ENCODE measurements at places on chromosomes 3 and 15.

- no peak for DNase-seq
Measured at GRCh38 chr3:178802993-178803693, 266.9 kb downstream of the KCNMB2 start.

DNA sequence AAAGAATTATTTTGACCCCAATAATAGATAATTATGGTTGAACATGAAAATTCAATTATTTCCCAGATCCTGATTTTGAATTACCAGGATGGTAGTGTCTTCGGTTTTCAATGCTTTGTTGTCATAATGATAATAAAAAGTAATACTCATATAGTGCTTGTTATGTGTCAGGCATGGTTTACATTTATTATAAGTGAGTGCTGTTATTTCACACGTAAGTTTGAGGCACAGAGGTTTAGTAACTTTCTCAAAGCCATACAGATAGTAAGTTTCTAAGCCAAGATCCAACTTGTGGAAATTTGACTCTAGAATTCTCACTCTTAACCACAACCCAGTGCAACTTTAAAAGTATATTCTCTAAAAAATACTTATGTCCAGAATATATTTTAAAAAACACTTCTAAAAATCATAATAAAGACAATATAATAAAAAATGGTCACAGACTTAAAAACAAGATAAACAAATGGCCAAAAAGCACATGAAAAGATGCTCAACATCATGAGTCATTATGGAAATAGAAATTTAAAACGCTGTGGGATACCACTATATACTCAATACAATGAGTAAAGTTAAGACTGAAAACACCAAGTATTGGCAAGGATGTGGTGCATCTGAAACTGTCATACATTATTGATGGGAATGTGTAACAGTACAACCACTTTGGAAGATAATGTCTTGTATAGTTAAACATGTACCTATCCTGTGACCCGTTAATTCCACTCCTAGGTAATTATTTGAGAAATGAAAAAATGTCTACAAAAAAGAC lies 45.2 kb downstream of the SPRED1 start:
- no peak for DNase-seq

GRCh38 chr3:112817797-112818196 lies 28.9 kb downstream of the CD200R1L start:
- DNase-seq = no peak

- DNase-seq = no peak
Measured at GRCh38 chr3:32782407-32782806, 35.4 kb upstream of the TRIM71 start.

DNA sequence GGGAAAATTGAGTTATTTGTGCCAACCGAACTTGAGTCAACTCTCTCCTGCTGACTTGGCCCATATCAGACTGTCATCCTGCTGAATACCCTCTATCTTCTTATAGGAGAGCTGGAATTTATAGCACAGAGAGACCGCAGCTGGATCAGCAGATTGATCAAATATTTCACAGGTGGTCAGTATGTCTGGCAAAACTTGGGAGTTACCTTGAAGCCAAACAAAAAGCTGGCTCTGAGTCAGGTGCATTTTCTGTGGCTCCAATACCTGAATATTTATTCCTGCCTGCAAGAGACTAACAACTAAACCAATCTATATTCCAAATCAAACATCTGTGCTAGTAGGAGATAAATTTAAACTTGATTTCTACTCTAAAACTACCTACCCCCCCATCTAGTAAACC lies 752.1 kb upstream of the ALCAM start:
- no peak for DNase-seq

- no peak for DNase-seq
Measured at GRCh38 chr3:120200493-120201235, 84.4 kb downstream of the GPR156 start.

GRCh38 chr15:38128921-38129320 lies 123.7 kb upstream of the SPRED1 start:
- no peak for DNase-seq

DNA sequence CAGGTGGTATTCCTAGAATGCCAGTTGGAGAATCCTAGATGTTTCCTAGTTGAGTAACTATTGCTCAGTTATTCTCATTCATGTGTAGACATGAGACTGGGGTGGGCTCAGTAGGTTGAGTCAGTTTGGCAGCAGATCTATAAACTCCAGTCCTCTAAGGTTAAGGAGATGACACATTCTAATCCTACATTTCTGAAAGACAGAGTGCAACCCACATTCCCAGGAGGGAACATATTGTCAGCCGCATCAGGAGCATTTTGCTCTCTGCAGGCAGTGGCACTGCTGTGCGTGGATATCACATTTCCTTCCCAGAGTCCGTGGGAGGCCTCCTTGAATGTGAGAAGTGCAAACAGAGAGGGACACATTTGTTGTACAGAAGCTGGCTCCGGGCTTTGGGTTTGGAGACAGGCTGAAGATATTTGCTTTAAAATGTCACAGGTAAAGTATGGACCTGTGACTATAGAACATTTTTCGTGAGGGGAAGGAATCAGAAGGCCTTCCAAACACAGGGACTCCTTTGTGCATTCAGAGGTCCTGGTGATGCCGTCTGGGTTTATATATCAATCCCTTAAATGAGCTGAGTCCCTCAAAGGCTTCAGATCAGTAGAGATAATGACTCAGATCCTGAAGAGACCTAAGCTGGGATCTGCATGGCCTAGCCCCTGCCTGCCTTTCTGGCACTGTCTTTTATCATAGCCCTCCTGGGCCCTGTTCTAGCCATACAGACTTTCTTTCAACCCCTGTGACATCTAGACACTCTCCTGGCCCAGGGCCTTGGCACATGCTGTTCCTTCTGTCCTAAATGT lies 156.5 kb downstream of the CADPS start:
- peak; percentile 93 for DNase-seq

GRCh38 chr15:91839867-91840266 lies 13.6 kb upstream of the SLCO3A1 start:
- DNase-seq = no peak

DNA sequence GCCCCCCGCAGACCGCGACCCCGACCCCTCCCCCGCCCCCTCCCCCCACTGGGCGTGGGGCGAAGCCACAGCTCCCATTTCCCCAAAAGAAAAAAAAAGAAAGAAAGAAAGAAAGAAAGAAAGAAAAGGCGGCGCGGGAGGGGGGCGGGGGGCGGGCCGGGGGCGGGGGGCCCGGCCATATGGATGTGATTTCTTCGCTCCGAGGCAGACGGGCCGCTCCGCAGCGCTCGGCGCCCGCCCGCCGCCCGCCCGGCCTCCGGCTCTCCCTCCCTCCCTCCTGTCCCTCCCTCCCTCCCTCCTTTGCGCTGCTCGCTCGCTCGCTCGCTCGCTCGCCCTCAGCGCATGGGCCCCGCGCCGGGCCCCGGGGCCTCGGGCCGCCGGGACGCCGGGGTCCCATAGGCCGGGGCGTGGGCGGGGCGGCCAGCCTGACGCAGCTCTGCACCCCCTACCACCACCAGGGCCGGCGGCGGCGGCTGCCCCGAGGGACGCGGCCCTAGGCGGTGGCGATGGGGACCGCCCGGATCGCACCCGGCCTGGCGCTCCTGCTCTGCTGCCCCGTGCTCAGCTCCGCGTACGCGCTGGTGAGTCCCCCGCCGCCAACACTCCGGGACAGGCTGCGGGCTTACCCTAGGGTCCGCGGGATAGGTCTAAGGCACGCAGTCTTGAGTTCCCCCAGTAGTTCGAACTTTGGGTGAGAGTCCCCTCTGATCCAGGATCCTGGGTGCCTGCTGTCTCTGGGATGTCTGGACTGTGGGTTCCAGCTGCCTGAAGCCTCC lies 5.7 kb downstream of the PTH1R start:
- no peak for DNase-seq

Data from keratinocyte (primary cell).